NCI-H1930 (cell line): ENCODE measurements at places on chromosomes 16 and 17.

DNA sequence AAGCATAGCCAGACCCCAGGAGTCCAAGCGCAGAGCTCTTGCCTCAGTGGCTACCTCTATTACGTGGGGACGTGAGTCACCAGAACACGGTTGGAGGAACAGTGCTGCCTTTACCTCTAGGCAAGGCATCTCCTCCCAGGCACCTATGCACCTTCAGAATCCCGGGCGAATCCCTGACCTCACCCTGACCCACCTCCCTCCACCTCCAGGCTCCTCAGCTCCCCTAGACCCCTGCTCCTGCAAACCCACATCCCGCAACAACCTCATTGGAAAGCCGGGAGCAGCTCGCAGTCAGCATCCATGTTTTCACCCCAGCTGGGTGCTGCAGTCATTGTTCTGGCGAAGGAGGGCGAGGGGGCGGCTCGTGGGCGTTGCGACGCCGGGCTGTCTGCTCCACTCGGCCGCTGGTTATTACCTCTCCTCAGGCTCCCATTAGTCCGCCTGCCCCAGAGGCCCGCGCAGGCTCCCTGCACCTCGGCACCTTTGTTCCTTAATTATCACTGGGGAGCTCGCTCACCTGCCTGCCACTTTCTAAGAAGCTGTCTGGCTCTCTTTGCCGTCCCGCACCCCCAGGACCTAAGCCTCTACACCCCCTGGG is 24.6 kb upstream of the DLX4 start:
- DNase-seq = no peak

GRCh38 chr16:80948886-80949493 is 57.7 kb downstream of the CMC2 start:
- no peak for DNase-seq

GRCh38 chr16:10196999-10197398 is 14.8 kb upstream of the GRIN2A start:
- DNase-seq = no peak

GRCh38 chr16:4601036-4601863 is 13.4 kb downstream of the UBALD1 start:
- DNase-seq = no peak

DNA sequence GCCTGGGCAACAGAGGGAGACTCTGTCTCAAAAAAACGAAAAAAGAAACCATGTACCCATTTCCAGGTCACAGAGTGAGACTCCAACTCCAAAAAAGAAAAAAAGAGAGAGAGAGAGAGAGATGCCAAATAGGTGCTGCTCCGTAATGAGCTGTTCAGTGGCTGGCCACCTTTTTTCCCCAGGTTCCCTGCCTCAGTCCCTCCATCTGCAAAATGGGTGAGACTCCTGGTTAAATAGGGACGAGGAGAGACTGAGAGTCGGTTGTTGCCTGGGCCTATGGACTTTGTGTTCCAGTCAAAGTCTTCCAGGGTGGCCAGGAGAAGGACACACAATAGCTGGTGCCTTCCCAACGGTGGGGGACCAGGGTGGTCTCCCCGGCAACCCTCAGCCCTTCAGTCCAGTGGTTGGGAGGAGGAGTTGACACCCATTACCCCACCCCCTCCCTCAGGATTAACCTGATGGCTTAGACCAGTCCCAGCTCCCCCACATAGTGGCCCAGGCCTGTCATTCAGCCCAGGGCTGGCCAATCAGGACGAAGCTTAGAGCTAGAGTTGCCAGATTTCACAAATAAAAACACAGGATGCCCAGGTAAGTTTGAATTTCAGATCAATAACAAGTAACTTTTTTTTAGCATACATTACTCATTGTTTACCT is 258.2 kb downstream of the PARN start:
- no peak for DNase-seq

GRCh38 chr17:47945080-47945479 is 3.7 kb downstream of the PNPO start:
- no peak for DNase-seq

DNA sequence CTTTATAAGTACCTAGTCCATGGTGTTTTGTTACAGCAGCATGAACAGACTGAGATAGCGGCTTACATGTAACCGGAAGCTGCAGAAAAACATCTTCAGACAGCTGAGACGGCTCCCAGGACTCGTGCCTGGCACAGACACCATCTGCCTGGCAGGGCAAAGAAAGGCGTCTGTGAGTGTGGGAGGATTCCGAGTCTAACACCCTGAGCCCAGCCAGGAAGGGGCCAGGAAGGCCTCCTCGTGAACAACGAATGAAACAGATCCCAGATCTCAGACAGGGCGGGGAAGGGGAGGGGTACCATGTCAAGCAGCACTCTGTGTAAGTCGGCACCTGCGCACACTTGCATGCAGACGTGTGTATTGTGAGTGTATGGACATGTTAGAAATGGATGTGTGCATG is 4.4 kb upstream of the CSNK1D start:
- no peak for DNase-seq

- no peak for DNase-seq
These were observed 35.0 kb downstream of the BCL7C start for GRCh38 chr16:30858829-30859423.

DNA sequence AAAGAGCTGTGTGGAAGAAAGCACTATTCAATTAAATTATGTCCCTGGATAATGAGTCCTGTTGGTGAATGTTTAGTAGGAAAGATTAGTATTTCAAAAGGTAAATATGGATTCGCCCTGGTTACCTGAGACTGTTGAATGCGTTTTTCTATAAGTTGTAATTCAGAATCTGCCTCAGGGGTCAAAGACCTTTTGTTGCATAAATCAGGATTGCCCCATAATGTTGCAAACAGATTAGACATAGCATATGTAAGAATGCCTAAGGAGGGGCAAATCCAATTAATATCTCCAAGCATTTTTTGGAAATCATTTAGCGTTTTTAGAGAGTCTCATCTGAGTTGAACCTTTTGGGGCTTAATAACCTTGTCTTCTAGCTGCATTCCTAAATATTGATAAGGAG is 70.1 kb upstream of the ARL4D start:
- DNase-seq = no peak

DNA sequence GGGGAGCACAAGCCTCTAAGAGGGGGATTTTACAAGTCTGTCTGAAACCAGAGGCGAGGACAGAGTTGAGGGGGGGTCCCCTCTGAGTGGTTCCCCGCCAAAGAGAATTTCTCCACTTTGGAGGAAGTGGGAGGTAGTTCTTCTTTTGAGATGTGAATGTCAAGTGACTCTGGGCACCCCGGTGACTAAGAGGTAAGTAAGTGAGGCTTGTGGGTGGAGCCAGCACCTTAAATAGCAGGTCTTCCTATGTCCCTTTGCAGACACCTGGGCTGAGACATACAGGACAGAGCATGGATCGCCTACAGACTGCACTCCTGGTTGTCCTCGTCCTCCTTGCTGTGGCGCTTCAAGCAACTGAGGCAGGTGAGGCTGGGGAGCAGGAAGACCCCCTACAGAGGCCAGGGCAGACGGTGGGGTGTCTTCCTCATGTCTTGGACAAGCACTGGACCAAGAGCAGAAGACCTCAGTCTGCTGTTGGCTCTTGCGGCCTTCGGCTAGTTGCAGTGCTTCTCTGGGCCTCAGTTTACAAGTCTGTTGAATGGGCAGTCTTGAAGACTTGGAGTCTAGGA is at the start of gene CCL22:
Gene CCL22 (plus strand): TSS at position 257 of the 569 bp plus-strand sequence. CDS start 34 bp downstream, at position 291.
- DNase-seq = no peak

GRCh38 chr17:50109785-50110184 is 14.6 kb downstream of the PDK2 start:
- no peak for DNase-seq

DNA sequence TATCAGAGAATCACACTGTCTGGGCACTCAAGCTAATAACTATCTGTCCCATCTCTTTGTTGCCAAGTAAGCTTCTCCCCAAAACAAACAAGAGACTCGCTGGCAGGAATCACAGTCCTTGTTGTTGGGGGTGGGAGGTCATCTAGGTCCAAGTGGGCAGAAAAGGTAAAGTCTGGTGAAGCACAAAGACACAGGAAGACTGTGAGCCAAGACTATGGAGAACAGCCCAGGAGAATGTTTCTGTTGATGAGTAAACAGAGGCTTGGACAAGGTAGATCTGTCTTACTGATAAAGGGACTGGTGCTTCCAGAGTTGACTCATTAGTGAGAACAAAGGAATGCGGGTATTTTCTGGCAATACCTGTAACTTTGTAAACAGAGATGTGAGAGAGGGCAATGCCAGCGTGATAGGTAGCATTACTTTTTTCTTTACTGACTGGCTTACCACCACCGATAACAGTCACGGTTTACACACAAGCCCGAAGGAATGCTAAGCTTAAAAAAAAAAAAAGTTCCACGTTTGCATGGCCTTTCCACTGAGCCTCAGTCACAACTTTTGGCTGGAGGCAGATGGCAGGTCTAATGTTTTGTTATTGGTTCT is 11.5 kb upstream of the MMD start:
- DNase-seq = no peak

GRCh38 chr17:82134101-82134500 is 36.1 kb upstream of the FASN start:
- no peak for DNase-seq

DNA sequence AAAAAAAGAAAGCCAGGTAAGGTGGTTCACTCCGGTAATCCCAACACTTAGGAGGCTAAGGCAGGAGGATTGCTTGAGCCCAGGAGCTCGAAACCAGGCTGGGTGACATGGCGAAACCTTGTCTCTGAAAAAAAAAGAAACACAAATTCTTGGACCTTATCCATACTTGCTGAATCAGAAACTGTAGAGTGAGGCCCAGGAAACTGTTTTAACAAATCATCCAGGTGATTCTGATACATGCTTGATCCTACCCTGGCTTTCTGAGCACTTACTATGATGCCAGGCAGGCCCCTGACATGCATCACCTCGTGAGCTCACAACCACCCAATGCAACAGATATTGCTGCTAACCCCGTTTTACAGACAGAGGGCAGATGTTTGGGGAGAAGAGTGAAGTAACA is 4.0 kb upstream of the NAE1 start:
- DNase-seq = no peak

DNA sequence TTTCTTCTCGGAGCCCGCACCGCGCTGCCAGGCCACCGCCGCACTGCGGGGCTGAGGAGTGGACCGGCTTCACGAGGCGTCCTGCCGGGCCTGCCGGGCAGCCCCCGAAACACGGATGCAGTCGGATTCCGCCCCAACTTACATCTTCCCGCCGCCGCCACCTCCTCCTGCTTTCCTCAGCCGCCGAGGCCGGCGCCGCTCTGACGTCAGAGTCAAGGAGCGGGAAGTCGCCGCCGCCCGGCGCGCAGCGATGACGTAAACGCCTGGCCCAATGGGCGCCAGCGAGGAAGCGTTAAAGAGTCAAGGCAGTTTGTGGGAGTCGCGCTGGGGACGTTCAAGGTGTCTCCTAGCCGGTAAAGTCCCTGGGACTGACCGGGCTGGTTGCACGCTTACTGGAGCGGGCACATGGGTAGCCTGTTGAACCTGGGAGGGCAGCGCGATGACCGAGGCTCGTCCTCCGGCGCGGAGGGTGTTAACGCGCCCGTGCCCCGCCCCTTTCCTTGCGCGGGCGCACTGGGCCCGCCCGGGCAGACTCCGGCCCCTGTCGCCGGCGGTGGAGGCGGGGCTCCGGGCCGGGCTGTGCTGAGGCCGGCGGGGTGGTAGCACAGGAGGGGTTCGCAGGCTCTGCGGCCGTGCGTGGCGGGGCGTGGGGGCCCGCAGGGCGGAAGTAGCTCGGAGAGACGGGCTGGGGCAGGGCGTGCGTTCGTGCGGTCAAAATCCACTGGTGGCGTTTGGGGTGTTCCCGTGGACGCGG is at the start of gene RNPS1:
Gene RNPS1 (minus strand): TSS at position 214 of the 754 bp plus-strand sequence. CDS start 3,483 bp downstream, outside the sequence.
- peak; percentile 98 for DNase-seq

GRCh38 chr17:51869387-51869786 is 289.1 kb downstream of the CA10 start:
- no peak for DNase-seq

GRCh38 chr17:45663772-45664171 is 120.3 kb upstream of the CRHR1 start:
- DNase-seq = no peak

DNA sequence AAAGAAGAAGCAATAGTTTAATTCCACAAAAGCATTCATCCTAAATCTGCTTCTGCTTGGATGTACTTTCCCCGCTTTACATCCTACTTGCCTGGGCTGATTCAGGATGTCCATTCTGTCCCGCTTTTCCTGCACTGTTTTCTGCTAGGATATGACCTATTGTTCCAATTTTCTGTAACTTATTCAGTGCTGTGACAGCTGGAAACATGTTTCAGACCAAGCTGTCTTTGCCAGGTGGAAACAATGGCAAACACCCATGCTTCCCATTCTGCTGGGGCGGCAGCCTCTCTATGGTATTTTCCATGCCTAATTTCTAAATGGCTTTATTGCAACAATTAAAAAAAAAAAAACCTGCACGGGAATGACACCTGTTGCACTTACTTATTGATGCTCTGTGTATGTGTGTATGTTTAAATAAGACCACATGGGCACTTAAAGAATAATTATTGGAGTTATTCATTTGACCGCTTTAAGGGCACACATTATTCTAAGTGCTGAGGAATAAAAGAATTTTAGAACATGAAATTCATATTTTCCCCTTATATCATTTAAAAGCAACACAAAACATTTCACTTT is 21.0 kb downstream of the COQ7 start:
- no peak for DNase-seq

- no peak for DNase-seq
These were observed 723 bp downstream of the TMEM186 start for GRCh38 chr16:8796469-8797363.

GRCh38 chr17:2177235-2177811 is 122.4 kb downstream of the HIC1 start:
- DNase-seq = no peak

- DNase-seq = no peak
These were observed 34.3 kb upstream of the LGALS9 start for GRCh38 chr17:27596566-27597187.

DNA sequence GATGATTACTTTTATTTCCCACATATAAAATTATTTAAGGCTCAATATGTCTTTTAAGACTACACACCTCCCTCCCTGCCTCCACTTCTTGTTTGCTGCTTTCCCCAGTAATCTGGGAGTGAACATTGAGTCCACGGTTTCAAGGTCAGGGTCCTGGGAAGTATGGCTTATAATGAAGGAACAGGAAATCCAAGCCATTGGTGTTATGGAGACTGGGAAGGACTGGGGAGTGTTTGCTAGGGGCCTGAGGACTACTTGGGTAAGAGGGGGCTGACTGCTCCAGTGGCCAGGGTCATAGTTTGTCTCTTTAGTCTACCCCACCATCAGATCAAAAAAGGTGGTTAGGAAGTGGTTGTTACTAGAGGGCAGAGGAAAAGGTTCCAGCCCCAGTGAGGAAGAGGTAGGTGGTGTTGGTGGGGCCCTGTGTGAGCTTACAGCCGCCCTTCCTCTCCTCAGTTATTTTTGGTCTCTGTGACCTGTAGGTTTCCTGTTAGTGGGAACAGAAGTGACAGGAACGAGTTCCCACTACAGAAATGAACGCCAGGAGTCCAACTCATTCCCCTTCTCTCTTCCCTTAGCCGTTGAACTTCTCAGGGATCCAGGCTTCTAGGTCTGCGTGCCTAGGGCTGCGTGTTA is 742 bp upstream of the SLC16A13 start:
- DNase-seq = no peak
